ENCODE measurements at places on chromosomes 4 and X.

- DNase-seq = no peak
Measured at GRCh38 chr4:136725286-136726081, 806.8 kb downstream of the PCDH18 start.

- DNase-seq = no peak
Measured at GRCh38 chrX:10110984-10111363, 45.8 kb upstream of the CLCN4 start.

DNA sequence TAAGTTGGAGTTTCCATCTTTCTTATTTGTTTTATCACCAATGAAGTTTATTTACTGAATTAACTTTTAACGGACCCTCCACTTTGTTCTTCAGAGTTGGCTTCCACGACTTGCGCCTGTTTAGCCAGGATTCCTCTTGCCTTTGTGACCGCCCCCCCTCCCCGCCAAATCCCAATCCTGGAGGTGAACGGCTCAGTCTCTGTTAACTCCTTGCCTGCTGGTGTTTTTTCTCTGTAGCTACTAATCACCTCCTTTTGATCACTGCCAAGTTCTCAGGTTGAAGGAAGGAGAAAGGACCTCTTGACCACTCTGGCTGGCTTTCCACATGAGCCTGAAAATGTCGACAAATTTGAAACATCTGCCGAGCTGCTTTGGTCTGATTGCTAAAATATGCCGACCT lies 46.8 kb upstream of the BCOR start:
- no peak for DNase-seq

- no peak for DNase-seq
Measured at GRCh38 chr4:150127757-150128156, 49.5 kb downstream of the DCLK2 start.

DNA sequence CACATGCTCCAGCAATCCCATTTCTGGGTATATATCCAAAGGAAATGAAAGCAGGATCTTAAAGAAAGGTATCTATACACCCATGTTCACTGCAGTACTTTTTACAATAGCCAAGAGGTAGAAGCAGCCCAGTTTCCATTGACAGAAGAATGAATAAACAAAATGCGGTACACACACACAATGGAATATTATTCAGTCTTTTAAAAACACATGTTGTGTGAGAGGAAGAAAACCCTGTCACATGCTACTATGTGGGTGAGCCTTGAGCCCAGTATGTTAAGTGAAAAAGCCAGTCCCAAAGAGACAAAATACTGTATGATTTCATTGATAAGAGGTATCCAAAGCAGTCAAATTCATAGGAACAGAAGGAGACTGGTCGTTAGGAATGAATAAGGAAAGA lies 6.3 kb downstream of the ANXA3 start:
- DNase-seq = no peak

Measured in EL (cell line).